NCI-H187 treated with DMSO at 0.1 percent for 48 hours (cell line): ENCODE measurements at places on chromosomes 3 and 15.

DNA sequence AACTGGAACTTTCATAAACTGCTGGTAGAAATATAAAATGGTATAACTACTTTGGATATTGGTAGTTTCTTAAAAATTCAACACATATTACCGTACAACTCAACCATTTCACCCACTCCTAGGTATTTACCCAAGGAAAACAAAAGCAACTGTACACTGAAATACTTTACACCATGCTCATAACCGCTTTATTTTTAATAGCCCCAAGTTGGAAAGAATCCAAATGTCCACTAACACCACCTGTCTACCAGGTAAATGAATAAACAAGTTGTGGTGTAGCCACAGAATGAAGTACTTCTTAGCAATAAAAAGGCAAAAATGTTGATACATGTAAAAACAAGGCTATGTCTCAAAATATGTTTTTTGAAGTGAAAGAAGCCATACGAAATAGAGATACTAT lies 215.9 kb upstream of the PEX5L start:
- no peak for DNase-seq

- no peak for DNase-seq
These were observed 5.7 kb upstream of the CNTN6 start for GRCh38 chr3:1087066-1087560.

DNA sequence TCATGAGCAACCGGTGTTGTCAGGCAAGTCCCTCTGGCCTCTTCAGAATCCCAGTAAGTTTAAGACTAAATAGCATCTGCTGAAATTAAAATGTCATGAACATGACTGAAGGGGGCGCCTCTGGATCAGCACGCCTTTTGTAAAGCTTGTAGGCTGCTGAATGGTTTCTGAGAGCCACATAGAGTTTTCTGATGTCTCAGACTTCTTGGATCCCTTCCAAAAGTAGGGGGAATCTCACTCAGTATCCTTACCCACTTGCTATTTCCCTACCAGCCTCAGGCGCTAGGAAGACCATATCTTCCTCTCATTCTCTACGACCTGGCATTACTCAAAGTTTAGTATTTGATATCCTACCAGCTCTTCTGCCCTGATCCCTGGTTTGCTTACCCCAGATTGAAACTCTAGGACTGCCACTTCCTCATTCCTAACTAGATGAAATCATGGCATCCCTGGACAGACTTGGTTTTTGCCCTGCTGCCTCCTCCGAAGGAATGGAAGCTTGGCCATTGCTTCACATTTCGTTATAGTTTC lies 62.7 kb upstream of the CD47 start:
- DNase-seq = no peak

- DNase-seq = no peak
These were observed 268.0 kb downstream of the LPP start for GRCh38 chr3:188421836-188422540.

- DNase-seq = no peak
These were observed 5.7 kb upstream of the ARL14 start for GRCh38 chr3:160671231-160671630.

DNA sequence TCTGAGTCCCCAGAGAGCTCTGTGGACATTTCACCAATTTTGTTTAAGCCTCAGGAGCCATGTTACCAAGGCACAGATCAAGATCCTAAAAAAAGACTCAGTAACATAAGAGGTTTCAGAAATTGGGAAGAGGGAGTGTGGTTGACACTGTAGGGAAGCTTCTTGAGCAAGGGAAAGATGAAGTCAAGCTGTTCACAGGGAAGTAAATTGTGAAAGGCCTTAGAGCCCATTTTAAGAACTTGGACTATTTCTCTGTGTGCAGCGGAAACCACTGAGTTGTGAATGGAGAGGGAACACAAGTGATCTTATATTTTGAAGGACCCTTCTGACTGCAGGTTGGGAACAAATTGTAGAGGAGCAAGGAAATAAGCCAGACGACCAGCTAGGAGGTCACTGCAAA lies 18.7 kb downstream of the BCL2A1 start:
- DNase-seq = no peak
